Iris pigment epithelial cell (primary cell): ENCODE measurements at places on chromosomes 4 and X.

DNA sequence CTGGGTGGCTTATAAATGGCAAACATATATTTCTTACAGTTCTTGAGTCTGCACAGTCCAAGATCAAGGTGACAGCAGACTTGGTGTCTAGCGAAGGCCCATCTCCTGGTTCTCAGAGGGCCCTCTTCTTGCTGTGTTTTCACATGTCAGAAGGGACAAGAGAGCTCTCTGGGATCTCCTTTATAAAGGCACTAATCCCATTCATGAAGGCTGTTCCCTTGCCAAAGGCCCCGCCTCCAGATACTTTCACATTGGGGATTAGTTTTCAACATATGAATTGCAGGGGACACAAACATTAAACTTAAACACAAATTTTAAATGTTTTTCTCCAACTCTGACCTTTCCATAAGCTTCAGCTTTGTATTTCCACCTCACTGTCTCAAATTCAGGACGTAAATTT, 1135.0 kb upstream of the TENM3 start:
- no peak for DNase-seq

DNA sequence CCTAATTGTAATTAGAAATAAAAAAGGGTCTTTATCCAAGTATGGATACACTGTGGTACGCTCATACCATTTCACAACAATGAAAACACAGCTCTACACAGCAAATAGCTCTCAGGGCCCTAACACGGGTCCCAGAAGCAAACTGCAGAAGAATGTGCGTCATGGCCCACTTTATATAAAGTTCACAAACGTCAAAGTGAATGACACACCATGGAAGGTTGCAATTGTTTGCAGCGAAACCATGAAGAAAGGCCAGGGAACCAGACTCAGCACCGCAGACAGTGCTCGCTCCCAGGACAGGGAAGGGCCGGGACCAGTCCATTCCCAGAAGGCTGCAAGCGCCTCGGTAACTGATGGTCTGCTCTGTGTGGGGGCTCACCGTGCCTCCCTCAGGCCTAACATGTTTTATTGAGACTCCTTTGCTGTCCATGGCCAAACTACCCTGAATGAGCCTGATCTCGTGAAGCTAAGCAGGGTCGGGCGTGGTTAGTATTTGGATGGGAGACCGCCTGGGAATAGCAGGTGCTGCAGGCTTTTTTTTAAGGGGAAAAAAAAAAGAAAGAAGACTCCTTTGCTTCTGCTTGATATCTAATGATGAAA, 47.8 kb downstream of the ACOX3 start:
- DNase-seq = no peak

DNA sequence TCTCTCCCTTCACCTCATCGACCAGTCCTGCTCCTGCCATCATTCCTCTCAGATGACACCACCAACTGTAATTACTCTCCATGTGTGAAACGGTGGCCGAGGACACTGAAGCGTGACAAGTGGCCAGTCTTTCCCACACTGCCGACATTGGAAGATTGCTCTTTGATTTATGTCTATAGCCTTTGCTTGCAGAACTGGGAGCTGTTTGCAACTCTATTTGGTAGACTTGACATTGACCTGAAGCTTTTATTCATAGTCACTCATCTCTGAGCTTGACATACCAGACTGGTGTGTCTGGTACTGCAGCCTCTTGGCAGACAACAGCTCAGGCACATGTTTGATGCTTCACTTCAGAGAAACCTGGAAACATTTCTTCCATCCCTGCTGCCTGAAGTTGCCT, 121.8 kb upstream of the GALNT7 start:
- DNase-seq = peak; percentile 9

DNA sequence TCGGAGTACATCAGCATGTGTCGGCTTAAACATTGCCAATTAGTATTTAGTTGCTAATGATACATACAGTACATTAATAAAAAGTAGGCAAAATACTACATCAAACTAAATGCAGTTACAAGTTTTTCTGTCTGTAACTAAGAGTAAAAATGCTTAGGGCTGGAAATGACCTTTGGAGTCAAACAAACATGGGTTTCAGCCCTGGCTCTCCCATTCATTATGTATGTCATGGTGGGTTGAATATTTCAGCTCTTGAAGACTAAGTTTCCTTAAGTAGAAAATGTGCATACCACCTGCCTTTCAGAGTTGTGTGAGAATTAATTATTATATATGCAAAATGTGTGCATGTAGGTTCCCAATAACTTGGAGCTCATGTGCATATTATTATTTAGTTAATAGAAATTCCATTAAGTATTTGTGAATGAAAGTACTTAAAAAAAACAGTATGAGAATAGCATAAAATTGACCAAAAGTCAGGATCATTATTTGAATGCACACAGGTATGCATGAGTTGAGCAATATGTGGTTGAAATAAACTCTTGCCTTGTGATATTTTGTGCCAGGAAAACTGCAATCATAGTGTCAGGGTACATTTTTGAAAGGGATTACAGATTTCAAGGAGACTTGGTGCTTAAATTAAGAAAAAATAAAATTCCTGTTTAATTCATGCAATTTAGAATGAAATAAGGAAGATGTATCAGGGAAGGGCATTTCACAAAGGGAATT, 2048.7 kb downstream of the PCDH7 start:
- DNase-seq = no peak

DNA sequence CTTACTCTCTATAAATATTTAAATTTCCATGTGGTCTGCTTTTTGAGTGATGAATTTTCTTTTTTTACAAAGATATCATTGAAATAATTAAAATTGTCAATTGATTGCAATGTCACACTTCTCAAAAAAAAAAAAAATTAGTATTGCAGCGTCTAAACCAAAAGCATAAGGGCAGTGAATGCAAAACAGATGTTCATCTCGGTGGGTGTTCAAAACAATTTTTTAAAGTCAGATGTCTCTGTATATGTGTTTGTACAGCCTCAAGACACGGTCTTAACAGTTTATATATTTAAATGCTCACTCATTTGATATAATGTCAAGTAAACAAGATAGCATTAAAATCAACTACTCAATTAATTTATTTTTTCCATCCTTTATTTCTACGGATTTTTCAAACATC, 52.3 kb downstream of the PALLD start:
- DNase-seq = no peak

DNA sequence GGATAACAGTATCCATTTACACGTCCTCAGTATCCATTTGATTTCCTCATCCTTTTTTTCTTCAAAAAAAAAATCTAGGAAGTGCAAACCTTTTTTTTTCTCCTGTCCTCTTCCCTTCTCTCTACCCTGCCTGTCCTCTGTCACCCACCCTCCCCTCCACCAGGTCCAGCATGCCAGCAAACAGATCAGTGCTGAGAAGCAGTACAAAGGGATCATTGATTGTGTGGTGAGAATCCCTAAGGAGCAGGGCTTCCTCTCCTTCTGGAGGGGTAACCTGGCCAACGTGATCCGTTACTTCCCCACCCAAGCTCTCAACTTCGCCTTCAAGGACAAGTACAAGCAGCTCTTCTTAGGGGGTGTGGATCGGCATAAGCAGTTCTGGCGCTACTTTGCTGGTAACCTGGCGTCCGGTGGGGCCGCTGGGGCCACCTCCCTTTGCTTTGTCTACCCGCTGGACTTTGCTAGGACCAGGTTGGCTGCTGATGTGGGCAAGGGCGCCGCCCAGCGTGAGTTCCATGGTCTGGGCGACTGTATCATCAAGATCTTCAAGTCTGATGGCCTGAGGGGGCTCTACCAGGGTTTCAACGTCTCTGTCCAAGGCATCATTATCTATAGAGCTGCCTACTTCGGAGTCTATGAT, 1.7 kb downstream of the SLC25A4 start:
- DNase-seq = no peak

GRCh38 chr4:76823495-76823894, 74.4 kb downstream of the SOWAHB start:
- no peak for DNase-seq

GRCh38 chr4:150108691-150109090, 30.4 kb downstream of the DCLK2 start:
- DNase-seq = no peak

- DNase-seq = no peak
These were observed 33.3 kb downstream of the FRYL start for GRCh38 chr4:48746608-48747362.

GRCh38 chr4:57093845-57094831, 16.0 kb downstream of the IGFBP7 start:
- no peak for DNase-seq

- DNase-seq = no peak
These were observed 53.0 kb upstream of the RAPGEF2 start for GRCh38 chr4:159049780-159050375.

DNA sequence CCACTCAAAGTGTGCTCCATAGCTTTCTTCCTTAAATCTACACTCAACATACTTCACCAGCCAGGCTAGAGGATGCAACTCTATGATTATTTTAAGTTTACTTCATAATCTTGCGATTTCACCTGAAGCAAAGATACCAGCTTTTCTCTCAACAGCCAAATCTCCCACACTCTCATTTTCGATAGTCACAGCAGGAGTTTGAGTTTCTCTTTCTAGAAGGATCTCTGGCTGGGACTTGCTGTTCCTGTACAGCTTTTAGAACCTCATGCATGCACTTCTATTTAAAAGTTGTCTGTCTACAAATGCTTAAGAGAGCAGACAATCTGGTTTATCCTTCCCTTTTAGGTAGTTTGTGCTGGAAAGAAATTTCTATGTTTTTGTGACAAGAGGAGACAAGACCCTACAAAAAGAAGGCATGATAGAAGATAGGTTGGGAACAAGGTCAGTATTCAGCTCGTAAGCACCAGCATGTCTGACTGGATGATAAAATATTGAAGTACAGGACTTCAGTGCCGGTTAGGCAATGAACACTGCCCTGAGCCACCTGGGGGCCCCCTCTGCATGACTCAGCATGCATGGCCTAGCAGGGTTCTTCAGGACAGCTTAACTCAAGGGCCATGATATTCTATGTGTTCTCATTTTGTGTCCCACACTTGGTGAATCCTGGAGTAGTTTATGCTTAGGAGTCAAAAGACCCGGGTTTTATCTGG, 65.6 kb downstream of the ATXN3L start:
- DNase-seq = peak; percentile 82

GRCh38 chr4:7710576-7711306, 228.9 kb downstream of the AFAP1 start:
- DNase-seq = no peak

GRCh38 chrX:131782646-131783045, 238.8 kb downstream of the OR13H1 start:
- DNase-seq = no peak

GRCh38 chrX:12896935-12897334, 9.5 kb upstream of the TLR8 start:
- DNase-seq = no peak

DNA sequence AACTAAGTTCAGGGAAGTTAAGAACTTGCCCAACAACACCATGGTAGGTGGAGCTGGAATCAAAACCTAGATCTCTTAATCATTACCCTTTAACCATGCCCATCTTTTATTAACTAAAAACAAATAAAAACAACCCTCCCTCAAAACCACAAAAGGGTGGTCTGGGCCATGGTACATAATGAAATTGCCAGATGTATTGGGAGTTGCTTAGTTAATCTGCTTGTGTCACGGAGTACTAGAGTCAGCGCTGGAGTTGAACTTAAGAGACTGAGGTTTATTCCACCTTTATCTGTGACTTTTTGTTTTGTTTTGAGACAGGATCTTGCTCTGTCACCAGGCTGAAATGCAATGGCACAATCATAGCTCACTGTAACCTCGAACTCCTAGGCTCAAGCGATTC, 13.3 kb downstream of the LRRC66 start:
- no peak for DNase-seq

- DNase-seq = no peak
These were observed 75.6 kb upstream of the ETNPPL start for GRCh38 chr4:108838451-108838850.

DNA sequence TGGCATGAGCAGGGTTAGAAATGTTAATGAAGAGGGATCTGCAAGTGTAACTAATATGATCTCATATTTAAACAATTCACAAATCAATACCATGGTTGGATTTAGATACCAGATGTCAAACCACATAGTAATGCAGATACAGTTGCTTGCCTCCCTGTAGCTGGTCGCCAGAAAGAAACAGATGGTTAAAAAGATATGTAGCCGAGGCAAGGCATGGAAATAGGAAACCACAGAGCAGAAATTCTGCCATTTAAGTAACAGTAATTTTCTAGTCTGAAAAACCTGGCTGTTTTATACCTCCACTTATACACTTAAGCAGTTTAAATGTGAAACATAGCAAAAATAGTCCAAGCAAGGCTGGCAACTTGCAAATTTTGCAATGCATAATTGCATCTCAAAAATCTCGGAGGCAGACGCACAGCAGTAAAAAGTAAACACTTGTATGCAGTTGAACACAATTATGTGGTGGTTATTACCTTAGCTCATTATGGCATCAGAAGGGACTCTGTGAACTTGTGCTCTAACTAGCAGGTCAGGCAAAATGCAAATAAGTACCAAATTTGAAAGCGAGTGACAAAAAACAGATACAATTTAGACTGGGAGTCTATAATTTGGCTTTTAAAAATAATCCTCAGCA, 126.8 kb downstream of the NAA11 start:
- DNase-seq = peak; percentile 9

GRCh38 chrX:22366906-22367305, 94.2 kb downstream of the CBLL2 start:
- no peak for DNase-seq

GRCh38 chr4:151532001-151532708, 123.2 kb downstream of the FHIP1A start:
- no peak for DNase-seq

- DNase-seq = no peak
These were observed 1.8 kb upstream of the TMEM128 start for GRCh38 chr4:4249866-4250265.
